ENCODE measurements at places on chromosomes 2 and 18.
A peak's percentile ranks its signal among the peaks of the same experiment; 100 is the strongest.

GRCh38 chr2:141468761-141469160 is 662.1 kb downstream of the LRP1B start:
- no peak for DNase-seq

GRCh38 chr2:160694631-160695030 is 201.0 kb upstream of the RBMS1 start:
- DNase-seq: no peak

DNA sequence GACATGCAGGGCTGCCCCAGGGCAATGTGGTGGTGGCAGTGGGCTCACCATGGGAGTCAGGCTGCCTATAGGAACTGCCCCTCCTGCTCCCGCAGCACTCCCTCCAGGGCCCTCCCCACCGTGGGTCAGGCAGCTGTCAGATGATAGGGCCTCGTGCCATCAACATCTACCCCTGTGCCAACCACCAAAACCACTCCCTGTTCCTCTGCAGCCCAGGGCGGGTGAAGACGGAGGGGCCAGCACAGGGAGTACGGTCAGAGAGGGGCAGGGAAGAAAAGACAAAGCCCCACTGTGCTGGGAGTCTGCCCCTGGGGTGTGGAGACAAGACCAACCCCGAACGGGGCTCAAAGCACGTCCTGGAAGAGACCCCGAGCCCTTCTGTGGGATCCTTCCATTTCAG is 97.4 kb downstream of the TNS1 start:
- DNase-seq: no peak

DNA sequence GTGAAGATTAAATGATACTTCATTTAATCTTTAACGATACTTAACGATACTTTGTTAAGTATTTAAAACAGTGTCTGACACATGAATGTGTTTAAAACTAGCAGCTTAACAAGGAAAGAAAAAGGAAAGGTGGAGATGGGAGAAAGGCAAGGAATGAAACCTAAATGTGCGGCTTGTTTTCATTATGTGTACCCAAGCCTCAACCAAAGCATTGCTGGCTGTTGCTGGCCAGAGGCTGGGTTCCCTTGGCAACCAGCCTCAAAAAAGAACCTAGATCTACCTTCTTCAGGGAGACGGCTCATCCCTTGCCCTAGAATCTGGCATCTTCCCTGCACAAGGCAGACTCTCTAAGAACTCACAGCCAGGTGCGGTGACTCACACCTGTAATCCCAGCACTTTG is 13.8 kb upstream of the PCBP1 start:
- DNase-seq: no peak

GRCh38 chr2:199861132-199861774 is 10.3 kb upstream of the FTCDNL1 start:
- peak; percentile 45 for DNase-seq

GRCh38 chr2:219131327-219131726 is 29.3 kb downstream of the NHEJ1 start:
- DNase-seq: peak; percentile 2

DNA sequence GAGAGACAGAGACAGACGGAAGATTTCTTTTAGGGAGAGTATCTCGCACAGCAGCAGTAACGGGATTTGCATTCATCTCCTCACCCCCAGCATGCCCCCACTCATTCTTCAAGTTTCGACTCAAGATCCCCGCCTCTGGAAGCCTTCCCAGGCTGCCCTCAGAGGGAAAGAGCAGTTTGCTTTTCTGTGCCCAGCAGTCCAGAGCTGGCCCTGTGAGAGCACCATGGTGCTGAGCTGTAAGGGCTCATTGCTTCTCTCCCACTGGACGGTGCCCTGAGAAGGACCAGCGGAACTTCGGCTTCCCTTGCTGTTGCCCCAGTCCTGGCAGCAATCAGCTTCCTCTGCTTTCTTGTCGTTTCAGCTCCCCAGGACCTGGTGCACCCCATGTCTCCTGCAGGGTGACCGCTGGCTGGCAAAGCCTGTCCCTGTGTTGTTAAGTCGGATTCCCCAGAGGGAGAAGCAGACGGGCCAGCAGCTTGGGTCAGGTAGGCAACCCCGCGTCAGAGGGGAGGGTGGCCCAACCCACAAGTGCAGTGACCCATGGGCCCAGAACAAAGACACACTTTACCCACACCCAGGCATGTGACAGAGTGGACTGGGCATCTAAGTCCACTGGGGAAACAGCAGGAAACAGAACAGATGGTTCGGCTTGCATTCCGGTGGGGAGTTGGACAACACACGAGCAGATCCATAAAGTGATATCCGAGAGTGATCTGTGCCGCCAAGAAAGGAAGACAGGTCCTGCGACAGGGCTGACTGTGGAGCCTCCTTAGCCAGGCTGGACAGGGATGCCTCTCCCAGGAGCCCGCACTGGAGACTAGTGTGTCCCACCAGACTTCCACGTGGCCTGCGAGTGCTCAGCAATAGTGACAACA is 36.6 kb downstream of the TMEM177 start:
- DNase-seq: no peak

- DNase-seq: no peak
Observed at GRCh38 chr2:196074631-196075030, 6.0 kb upstream of the DNAH7 start.

DNA sequence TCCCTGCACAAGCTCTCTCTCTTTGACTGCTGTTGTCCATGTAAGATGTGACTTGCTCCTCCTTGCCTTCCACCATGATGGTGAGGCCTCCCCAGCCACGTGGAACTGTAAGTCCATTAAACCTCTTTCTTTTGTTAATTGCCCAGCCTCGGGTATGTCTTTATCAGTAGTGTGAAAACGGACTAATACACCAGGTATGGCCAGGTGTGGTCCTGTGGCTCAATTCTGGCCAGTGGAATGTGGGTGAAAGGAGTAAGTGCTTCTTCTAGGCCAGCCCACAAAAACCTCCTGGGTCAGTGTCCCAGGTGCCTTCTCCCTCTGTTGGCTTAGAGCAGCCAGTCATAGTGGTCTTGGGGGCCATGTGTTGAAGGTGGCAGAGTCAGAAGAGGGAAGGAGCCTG is 57.0 kb downstream of the PRKCE start:
- no peak for DNase-seq

Measured in NCI-H2081 (cell line).